ENCODE measurements at places on chromosomes 2 and 18.
A peak's percentile ranks its signal among the peaks of the same experiment; 100 is the strongest.

DNA sequence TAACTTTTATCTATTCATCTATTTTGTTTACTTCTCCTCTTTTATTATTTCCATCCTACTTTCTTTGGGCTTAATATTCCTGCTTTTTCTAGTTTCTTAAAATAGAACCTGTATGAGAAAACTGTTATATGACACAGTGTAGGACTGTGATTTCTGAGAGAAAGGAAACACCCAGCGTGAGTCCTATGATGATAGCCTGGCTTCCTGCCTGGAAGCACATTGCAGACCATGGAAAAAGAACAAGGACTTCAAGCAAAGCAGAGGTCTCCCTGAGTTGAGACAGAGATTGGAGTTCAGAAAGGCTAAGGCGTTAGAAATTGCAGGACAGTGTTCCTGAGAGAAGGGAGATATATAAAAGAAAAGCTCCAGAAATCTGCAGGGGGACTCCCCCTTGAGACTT lies 7.8 kb downstream of the RBM44 start:
- DNase-seq: no peak

- no peak for DNase-seq
Observed at GRCh38 chr2:222572264-222572721, 83.6 kb downstream of the FARSB start.

DNA sequence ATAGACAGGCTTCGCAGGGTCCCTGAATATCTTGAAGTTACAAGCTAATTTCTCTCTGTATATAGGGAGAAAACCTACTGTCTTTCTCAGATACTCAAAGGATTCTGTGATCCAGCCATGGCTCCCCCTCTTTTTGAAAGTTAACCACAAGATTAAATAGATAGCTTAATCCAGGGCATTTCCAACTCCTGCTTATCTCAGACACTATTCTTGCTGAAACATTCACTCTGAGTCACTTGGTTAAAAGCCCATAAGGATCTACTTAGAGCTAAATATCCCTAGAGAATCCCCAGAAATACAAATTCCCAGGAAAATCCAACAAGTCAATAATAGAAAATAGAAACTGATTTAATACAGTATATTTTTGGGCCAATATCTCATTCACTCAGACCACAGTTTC lies 179.1 kb upstream of the LYPD1 start:
- peak; percentile 28 for DNase-seq

DNA sequence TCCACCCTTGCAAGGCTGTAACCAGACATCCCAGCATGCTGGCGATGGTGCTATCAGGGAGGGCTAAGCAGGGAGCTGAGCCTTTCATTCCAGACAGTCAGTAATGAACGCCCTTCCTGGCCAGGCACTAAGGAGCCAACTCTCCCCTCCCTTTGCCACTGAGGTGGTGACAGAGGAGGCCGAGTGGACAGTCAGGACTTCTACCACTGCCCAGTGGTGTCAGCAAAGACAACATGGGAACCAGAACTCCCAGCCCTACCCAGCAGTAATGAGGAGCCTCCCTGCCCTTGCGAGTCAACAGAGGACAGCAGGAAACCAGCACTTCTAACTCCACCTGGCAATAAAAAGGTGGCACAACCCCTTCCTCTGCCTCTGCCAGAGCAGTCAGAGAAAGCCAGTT lies 68.6 kb downstream of the ZAP70 start:
- no peak for DNase-seq

DNA sequence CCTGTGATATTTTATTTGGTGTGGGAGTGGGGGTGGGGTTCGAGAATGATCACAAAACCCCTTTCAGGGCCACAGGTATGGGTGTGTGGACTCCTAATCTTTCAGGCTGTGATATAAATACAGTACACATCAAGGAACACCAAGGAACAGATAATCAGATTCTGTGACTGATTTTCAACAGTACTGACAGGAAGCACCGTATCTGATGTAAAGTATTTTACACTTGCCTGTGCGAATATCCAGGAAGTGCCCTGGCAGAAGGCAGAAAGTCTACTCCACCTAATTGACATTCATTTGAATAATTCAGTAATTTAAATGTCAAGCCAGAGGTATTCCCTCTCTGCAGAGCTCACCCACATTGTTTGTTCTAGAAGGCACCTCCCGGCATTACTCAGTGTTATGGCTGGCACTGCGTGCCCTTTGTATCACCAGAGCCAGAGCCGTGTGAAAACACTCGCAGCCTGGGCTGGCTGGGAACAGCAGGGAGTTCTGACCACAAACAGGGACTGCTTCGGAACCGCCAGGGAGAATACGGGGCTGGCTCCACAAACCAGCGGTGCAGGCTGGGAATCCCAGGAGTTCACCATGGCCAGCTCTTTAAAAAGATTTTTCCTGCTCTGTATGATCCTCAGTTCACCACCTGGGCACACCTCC lies 91.8 kb downstream of the ACVR1 start:
- no peak for DNase-seq

- DNase-seq: no peak
Observed at GRCh38 chr18:35045121-35045520, 3.9 kb downstream of the MAPRE2 start.

DNA sequence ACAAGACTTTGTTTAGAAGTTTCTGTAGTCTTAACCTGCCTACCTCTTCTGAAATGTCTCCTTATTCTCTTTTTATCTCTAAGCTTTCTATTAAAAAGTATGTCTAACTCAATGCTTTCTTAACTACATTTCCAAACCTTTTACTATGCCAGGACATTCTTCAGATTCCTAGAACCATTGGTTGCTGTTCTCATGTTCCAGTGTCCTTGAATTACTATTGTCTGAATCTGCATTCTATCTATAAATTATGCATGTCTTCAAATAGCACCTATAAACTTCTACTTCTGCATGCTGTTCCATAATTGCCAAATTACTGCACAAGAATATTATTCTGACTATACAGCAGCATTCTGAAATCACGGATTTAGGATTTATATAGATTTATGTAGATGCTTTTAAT lies 166.0 kb upstream of the VWC2L start:
- peak; percentile 34 for DNase-seq

- no peak for DNase-seq
Observed at GRCh38 chr2:106107509-106108131, 86.5 kb downstream of the UXS1 start.

DNA sequence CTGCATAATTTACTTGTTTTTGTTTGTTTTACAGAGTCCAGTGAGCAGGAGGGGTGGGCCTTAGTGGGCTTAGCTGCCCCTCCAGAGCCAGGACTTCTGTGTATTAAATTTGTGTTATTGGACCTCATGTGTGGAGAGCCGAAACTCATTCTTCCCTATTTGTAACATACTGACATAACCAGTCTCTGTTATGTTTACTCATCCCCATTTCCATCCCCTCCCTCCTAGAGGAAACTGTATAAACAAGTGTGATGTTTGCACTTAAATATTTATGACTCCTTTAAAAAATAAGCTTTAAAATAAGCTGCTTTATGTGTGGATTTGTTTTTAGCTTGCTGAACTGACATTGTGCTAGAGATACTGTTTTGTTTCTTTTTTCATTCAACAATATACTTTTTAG lies 13.8 kb downstream of the ZNF512 start:
- DNase-seq: no peak

GRCh38 chr2:6913415-6914157 lies 3.6 kb upstream of the RNF144A start:
- no peak for DNase-seq

DNA sequence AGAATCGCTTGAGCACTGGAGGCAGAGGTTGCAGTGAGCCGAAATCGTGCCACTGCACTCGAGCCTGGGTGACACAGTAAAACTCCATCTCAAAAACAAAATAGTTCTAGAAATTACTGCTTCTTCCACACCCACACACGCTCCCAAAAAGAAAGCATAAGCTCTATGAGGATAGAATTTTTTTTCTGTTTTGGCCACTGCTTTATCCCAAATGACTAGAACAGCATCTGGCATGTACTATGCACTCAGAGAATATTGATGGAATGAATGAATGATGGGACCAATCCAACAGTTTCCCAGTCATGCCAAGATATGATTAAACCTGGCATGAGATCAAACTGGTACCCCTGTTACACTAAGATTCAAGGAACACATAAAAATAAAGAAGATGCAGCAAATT lies 455.4 kb upstream of the CHAC2 start:
- no peak for DNase-seq

- DNase-seq: no peak
Observed at GRCh38 chr2:177326005-177326404, 61.5 kb upstream of the NFE2L2 start.

DNA sequence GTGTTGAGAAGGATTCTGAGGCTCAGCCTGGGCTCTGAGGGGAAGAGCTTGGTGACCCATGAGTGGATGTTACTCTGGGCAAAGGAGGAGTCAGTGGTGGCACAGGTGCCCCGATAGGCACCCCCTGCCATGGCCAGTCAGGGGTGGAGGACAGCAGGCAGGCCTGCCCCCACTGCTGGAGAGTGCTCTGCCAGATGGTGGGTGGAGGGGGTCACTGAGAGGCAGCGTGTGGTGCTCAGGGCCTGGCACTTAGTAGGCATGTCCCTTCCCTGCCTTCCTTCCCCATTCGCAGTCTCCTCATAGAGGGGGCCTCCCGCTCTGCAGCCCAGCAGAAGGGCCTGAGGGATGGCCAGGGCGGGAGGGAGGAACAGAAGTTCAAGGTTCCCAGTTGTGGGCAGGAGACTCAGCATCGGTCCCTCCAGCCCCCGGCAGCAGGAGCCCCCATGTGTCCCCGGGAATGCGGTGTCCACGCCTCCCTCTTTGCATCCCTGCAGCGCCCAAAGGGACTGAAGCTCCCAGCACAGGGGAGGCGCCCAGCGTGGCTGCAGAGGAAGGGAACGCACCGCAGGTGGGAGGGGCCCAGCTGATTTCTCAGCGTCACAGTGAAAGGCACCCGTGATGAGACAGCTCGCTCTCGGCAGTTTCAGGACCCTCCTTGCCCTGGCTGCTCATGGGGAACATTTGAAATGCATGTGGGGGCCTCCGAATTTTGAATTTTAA lies 5.7 kb upstream of the SNED1 start:
- no peak for DNase-seq

Data from GM04503 (cell line).